Right atrium auricular region (tissue), 2 donors: ENCODE measurements at places on chromosomes 16 and 17.

DNA sequence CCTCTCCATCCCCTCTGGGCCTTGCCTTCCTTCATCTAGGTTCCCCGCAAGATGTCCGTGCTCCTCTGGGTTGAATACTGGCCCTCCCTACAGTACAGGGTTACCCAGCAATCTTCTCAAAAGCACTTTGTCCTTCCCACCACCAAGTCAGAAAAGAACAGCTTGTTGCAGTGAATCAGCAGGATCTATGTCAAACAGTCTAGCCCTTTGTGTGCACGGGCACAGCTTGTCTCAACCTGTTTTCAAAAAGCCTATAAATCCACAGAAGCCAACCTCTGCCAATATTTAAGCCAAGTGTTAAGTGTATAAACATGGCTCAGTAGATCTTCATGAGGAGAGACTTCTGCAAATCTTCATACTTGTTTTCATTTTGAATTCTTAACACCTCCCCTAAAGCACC lies 25.2 kb downstream of the C17orf67 start:
- H3K36me3 ChIP-seq, result no peaks in the 10 kb centered on the region
- H3K27me3 ChIP-seq, result no peaks in the 10 kb centered on the region
- DNase-seq, result peak; percentile 13

DNA sequence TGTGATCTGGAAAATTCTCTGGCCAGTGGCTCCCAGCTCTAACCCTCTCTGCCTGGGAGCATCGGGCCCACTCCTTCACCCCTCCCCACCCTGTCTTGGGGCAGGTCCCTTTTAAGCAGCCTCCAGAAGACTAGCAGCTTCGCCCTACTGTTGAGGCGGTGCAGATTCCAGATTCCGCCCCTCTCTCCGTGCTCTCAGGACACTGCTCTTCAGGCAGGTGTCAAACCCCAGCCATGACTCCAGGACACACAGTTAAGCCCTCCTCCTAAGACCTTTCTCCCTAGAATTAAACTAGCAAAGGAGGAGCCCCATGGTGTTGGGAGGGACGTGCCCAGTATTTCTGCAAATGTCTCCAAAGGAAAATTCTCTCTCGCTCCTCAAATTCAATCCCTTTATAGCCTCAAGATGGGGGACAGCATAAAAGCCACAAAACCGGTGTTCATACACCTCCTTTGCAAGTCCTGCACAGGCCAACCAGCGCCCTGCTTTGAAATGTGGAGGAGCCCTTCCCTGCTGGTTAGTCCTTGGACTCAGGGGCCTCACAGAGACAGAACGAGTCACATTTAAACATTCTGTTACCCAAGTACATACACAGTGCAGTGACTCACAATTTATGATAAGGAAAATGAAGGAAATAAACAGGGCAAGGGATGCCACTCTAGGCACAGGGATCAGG lies 7.2 kb downstream of the LPO start:
- no peaks in the 10 kb centered on the region for H3K36me3 ChIP-seq
- H3K4me3 ChIP-seq, result no peak overlapping the region
- no peak overlapping the region for H3K27ac ChIP-seq
- DNase-seq, result peak; percentile 9
- H3K27me3 ChIP-seq, result peaks cover 4% of the 10 kb centered on the region

- no peak for DNase-seq
- H3K4me3 ChIP-seq, result no peak overlapping the region
- H3K27ac ChIP-seq, result peak overlapping the region; percentile 90
- H3K27me3 ChIP-seq, result no peaks in the 10 kb centered on the region
- no peaks in the 10 kb centered on the region for H3K36me3 ChIP-seq
- peaks cover 96% of the 10 kb centered on the region for H3K4me1 ChIP-seq
These were observed 237.7 kb downstream of the SEC14L1 start for GRCh38 chr17:77378318-77379064.

DNA sequence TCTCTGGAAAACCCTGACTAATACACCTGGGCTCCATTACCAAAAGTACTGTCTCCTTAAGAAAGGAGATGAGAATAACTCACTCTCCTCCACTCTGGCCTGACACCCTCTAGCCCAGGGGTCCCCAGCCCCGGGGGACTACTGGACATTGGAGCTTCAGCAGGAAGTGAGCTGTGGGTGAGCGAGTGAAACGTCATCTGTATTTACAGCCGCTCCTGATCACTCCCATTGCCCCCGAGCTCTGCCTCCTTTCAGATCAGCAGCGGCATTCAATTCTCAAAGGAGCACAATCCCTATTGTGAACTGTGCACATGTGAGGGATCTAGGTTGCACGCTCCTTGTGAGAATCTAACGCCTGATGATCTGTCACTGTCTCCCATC lies 126.3 kb upstream of the TNRC6C start:
- no peak for DNase-seq
- H3K4me3 ChIP-seq, result no peak overlapping the region
- H3K27ac ChIP-seq, result peak overlapping the region; percentile 93
- H3K36me3 ChIP-seq, result no peaks in the 10 kb centered on the region

- H3K27me3 ChIP-seq, result no peaks in the 10 kb centered on the region
- peaks cover 8% of the 10 kb centered on the region for H3K36me3 ChIP-seq
- H3K4me3 ChIP-seq, result no peak overlapping the region
- DNase-seq, result no peak
These were observed 111.3 kb downstream of the TRIM37 start for GRCh38 chr17:58995247-58995940.

DNA sequence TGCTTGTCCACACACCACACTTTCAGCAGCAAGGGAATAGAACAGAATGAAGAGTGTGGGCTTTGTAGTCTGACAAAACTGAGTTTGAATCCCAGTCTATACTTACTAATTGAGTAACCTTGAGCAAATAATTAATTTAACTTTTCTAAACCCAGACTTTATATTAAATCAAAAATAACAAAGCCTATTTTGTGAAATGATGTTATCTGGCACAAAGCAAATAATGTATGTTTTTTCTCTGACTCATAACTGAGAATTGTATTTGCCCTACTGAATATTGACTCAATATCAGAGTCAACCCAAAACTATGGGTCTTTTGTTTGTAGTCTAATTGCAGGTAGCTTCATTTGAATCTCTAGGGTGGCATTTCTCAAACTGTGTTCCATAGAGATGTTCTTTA lies 77.9 kb upstream of the TANC2 start:
- H3K27me3 ChIP-seq, result no peaks in the 10 kb centered on the region
- no peaks in the 10 kb centered on the region for H3K36me3 ChIP-seq
- H3K27ac ChIP-seq, result no peak overlapping the region
- no peaks in the 10 kb centered on the region for H3K4me1 ChIP-seq
- DNase-seq, result no peak
- no peak overlapping the region for H3K4me3 ChIP-seq

- H3K4me3 ChIP-seq, result no peak overlapping the region
- H3K36me3 ChIP-seq, result no peaks in the 10 kb centered on the region
- no peaks in the 10 kb centered on the region for H3K4me1 ChIP-seq
- H3K27me3 ChIP-seq, result no peaks in the 10 kb centered on the region
- DNase-seq, result no peak
These were observed 43.2 kb downstream of the PIMREG start for GRCh38 chr17:6487251-6488007.

DNA sequence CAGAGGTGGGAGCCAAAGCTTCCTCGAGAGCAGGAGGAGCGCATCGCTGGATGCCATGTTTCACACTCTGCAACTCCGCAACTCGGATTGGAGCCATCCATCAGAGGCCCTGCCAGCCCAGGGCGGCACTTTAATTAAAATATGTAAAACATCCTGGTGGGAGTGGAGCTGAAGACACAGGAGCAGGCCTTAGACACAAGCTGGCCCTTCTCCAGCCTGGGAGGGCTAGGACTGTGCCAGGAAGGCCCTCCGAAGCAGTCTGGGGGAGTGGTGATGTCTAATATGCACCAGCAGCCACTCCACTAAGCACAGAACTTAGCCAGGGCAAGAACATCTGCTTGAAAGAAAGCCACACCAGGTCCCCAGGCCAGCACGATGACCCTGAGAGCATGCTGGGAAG lies 5.8 kb upstream of the CCDC182 start:
- no peaks in the 10 kb centered on the region for H3K27me3 ChIP-seq
- no peak overlapping the region for H3K27ac ChIP-seq
- DNase-seq, result no peak

DNA sequence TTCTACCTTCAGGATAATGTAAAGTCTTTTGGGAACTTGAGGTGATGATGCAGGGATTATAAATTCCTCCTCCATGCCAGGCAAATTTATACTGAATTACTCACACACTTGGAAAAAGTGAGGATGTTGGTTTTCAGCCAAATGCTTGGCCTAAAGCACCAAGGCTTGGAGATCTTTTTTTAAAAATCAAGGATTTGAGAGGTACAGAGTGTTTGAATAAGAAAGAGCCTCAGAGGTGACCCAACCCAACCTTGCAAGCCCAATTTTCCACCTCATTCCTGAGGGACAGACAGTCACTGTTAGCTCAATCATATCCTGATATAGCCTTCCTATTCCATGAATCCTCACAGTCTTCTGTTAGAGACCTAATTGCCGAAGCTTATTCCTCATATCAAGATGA lies 14.0 kb downstream of the GRIN2A start:
- no peaks in the 10 kb centered on the region for H3K4me1 ChIP-seq

- no peaks in the 10 kb centered on the region for H3K4me1 ChIP-seq
- H3K4me3 ChIP-seq, result no peak overlapping the region
- no peaks in the 10 kb centered on the region for H3K27me3 ChIP-seq
- no peaks in the 10 kb centered on the region for H3K36me3 ChIP-seq
- no peak for DNase-seq
- no peak overlapping the region for H3K27ac ChIP-seq
These were observed 43.5 kb downstream of the ABAT start for GRCh38 chr16:8717892-8718415.

- H3K4me3 ChIP-seq, result no peak overlapping the region
- DNase-seq, result no peak
- H3K4me1 ChIP-seq, result no peaks in the 10 kb centered on the region
- H3K27ac ChIP-seq, result peak overlapping the region; percentile 62
- H3K27me3 ChIP-seq, result no peaks in the 10 kb centered on the region
- no peaks in the 10 kb centered on the region for H3K36me3 ChIP-seq
These were observed 126.3 kb downstream of the ZNF778 start for GRCh38 chr16:89343501-89344457.

DNA sequence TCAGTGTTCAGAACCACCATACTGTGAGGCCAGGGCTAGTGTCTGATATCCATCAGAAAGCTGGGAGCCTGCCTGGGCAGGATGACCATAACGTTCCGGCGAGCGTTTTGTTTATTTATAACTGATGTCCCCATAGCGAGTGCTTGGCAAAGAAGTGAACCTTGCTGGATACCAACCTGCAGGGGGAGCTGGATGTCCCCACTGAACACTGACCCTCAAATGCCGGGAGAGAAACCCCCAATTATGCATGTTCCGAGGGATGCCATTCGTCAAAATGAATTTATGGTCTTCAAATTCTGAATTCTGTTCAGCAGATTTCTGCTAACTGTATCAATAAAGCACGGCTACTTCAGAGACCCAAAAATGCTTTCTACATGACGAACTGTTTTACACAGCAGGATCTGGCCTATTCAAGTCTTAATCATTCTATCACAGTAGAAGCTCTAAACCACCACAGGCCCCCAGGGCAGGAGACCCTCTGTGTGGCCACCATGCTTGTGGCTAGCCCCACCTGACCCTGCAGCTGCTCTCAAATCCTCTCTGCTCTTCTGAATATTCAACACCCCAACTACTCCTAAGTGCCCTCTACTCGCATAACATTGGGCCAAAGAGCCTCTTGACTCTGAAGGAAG lies 15.2 kb downstream of the MED24 start:
- H3K36me3 ChIP-seq, result peaks cover 26% of the 10 kb centered on the region
- H3K27me3 ChIP-seq, result no peaks in the 10 kb centered on the region
- H3K27ac ChIP-seq, result peak overlapping the region; percentile 68
- peak; percentile 91 for DNase-seq
- H3K4me3 ChIP-seq, result no peak overlapping the region
- peaks cover 15% of the 10 kb centered on the region for H3K4me1 ChIP-seq

GRCh38 chr16:24635900-24636610 lies 93.4 kb upstream of the TNRC6A start:
- no peak overlapping the region for H3K27ac ChIP-seq
- peak; percentile 69 for DNase-seq
- H3K4me3 ChIP-seq, result no peak overlapping the region
- H3K4me1 ChIP-seq, result peaks cover 15% of the 10 kb centered on the region
- H3K36me3 ChIP-seq, result no peaks in the 10 kb centered on the region

- no peak for DNase-seq
- H3K27me3 ChIP-seq, result no peaks in the 10 kb centered on the region
- H3K27ac ChIP-seq, result no peak overlapping the region
- H3K36me3 ChIP-seq, result peaks cover 25% of the 10 kb centered on the region
- no peak overlapping the region for H3K4me3 ChIP-seq
- no peaks in the 10 kb centered on the region for H3K4me1 ChIP-seq
These were observed 80.8 kb downstream of the SOCS1 start for GRCh38 chr16:11175106-11175786.

GRCh38 chr17:19979917-19980770 lies 2.5 kb upstream of the AKAP10 start:
- DNase-seq, result no peak
- no peak overlapping the region for H3K27ac ChIP-seq
- H3K36me3 ChIP-seq, result no peaks in the 10 kb centered on the region
- H3K4me3 ChIP-seq, result no peak overlapping the region
- H3K27me3 ChIP-seq, result no peaks in the 10 kb centered on the region

GRCh38 chr16:53946746-53947386 lies 242.9 kb downstream of the FTO start:
- no peaks in the 10 kb centered on the region for H3K27me3 ChIP-seq
- no peaks in the 10 kb centered on the region for H3K4me1 ChIP-seq
- H3K27ac ChIP-seq, result no peak overlapping the region
- no peak for DNase-seq
- H3K36me3 ChIP-seq, result no peaks in the 10 kb centered on the region

DNA sequence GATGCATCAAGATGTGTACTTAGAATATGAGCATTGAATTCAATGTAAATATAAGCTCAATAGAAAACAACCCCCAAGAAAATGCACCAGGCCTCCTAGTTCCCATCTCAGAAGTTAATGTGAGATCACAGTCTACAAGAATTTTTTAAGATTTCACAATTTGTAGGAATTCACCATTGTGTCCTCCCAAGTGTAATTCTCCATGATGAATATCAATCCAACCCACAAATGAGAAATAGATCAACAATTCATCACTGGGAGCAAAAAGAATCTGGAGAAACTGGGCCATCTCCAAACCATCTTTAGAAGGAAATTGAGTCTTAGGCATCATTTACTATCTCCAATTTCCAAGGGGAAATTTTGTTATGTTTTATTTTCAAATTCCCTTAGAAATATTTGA lies 310.5 kb upstream of the GOT2 start:
- H3K27me3 ChIP-seq, result no peaks in the 10 kb centered on the region
- no peak overlapping the region for H3K27ac ChIP-seq
- no peak overlapping the region for H3K4me3 ChIP-seq
- H3K36me3 ChIP-seq, result no peaks in the 10 kb centered on the region

GRCh38 chr17:42577140-42577531 lies 393 bp downstream of the PSMC3IP start:
- H3K27ac ChIP-seq, result peak overlapping the region; percentile 94
- no peak for DNase-seq
- H3K36me3 ChIP-seq, result peaks cover 46% of the 10 kb centered on the region
- H3K27me3 ChIP-seq, result no peaks in the 10 kb centered on the region
- no peaks in the 10 kb centered on the region for H3K4me1 ChIP-seq

DNA sequence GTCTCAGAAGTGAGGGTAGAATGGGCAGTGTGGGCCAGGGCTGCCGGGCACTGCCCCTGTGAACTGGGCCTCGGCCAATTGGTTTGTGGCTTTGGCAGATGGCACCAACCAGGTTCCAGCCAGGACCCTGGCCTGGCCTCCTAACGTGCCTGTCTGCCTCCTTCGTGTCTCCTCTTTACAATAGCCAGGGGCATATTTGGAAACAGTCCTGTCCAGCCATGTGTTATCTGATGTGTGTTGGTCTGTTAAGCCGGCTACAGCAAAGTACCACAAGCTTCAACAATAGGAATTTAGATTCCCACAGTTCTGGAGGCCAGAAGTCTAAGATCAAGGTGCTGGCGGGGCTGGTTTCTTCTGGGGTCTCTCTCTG lies 14.6 kb downstream of the CRISPLD2 start:
- H3K36me3 ChIP-seq, result peaks cover 14% of the 10 kb centered on the region
- DNase-seq, result no peak
- no peak overlapping the region for H3K4me3 ChIP-seq
- H3K4me1 ChIP-seq, result peaks cover 82% of the 10 kb centered on the region
- H3K27ac ChIP-seq, result peak overlapping the region; percentile 88
